ENCODE measurements at places on chromosomes 12 and 14.

- peak; percentile 30 for DNase-seq
Measured at GRCh38 chr12:100138048-100138802, 4.4 kb downstream of the BLTP3B start.

GRCh38 chr12:130847112-130847511, 8.1 kb upstream of the STX2 start:
- DNase-seq: peak; percentile 13

DNA sequence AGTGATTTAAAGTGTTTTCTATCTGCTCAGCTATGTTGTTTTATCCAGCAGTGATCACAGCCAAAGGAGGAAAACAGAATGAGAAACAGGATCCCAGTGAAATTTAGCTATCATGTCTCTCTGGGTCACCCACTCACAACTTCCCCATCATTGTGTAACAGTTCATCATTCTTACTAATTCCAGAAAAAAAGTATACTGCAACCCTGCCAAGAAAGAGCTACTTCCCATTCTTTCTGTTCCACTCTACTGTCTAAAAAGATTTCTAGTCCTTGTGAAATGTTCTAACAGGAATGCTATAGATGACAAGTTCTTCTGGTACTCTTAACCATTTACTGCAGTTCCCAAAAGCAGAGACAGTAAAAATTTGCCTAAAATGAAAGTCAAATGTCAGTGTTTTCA, 39.2 kb upstream of the CD163 start:
- DNase-seq: no peak

DNA sequence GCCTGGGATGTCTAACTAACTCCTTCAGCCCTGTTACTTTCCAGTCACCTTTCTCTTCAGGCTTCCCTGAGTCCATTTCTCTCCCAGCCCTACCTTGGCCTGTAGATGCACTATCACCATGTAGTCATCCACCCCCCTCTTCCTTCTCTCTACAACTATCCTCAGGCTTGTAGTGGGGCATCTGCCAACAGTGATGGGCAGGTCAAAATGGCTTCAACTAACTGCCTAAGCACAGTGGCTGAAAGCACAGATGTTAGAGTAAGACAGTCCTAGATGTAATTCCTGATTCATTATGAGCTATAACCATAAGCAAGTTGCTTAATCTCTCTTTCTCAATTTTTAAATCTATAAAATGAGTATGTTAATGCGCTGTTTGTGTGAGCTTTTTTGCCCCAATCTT, 133.6 kb upstream of the NAV3 start:
- no peak for DNase-seq

DNA sequence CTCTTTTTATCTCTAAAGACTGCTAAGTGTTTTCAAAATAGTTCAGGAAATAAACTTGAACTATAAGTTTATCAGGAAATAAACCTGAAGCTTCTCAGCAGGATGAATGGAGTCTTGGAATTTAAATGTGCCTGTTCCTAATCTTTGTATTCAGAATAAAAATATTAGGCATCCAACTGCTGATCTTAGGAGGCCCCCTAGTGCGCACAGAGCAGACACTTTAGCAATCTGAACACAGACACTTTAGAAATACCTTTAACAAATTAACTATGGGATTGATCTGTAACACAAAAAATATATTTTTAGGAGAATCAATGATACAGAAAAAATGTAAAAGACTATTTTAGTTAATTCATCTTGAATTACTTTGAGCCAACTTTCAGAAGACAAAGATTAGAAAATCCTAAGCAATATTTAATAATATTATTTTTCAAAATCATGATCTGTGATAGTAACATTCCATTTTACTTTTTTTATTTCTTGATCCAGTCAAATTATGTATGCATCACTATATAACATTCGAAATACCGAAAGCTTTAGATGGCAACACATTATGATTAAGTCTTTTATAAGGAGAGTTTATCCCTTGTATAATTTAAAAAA, 80.9 kb downstream of the SLC41A2 start:
- peak; percentile 49 for DNase-seq

GRCh38 chr12:115438314-115438713, 754.3 kb upstream of the TBX3 start:
- no peak for DNase-seq
